ENCODE measurements at places on chromosomes 12 and 14.

- DNase-seq: no peak
These were observed 45.3 kb upstream of the ATP23 start for GRCh38 chr12:57896115-57896433.

DNA sequence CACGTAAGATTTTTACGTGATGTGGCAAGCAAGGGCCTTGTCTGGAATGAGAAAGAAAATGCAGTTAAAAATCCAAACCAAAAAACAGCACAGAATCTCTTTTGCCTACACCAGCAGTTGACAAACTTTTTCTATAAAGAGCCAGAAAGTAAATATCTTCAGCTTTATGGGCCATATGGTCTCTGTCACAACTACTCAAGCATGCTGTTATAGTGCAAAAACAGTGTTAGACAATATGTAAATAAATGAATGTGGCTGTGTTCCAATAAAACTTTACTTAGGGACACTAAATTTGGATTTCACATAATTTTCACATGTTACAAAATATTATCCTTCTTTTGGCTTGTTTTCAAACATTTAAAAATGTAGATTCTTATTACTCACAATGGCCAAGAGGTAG, 6.2 kb upstream of the ELK3 start:
- no peak for DNase-seq

- no peak for DNase-seq
These were observed 43.9 kb downstream of the RAB35 start for GRCh38 chr12:120072472-120073249.

GRCh38 chr12:127081058-127081457, 1185.9 kb upstream of the TMEM132C start:
- no peak for DNase-seq

DNA sequence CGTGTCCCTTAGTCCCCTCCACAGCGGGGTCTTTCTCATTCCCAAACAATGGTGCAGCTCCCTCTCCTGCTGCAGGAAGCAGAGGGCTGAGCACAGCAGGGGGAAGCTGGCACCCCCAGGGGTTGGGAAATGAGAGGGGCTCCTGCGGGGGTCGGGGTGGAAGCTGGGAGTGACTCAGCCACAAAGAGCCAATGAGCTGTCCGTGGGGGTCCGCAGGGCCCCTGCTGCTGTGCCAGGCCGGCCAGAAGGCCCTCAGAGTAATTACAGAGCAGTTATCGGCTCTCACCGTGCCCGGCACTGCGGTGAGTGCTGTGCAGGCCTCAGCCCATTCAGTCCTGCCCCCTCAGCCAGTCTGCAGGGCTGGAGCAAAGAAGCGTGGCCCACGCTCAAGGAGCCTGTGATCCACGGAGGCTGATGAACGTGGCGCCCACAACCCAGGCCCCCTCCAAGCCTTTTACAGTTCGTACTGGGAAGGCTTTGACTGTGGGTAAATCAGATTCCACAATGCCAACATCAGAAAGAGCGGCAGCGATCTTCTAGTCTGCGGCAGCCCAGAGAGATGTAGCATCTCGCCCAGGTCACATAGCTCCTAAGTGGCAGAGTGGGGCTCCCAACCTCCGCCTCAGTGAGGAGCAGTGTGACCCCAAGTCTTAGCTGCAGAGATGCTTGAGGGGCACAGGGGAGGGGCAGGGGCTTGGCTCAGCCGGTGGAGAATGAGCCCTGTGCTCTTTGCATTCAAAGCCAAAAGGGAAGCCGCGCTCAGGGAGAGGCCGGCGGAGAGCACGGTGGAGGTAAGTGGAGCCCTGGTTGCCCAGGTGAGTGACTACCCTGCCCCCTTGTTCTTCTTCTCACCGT, 43.4 kb downstream of the SLC6A12 start:
- DNase-seq: no peak

GRCh38 chr12:39033782-39034181, 128.4 kb upstream of the CPNE8 start:
- DNase-seq: no peak

GRCh38 chr12:44875954-44876543, at the start of gene NELL2:
TSS of gene NELL2 (minus strand) at chr12:44876315. CDS start at chr12:44875869, 446 bp downstream.
- peak; percentile 80 for DNase-seq

- DNase-seq: no peak
These were observed 35.0 kb downstream of the GNG2 start for GRCh38 chr14:51895375-51895774.

- DNase-seq: no peak
These were observed 20.5 kb upstream of the DUSP6 start for GRCh38 chr12:89372584-89373370.

DNA sequence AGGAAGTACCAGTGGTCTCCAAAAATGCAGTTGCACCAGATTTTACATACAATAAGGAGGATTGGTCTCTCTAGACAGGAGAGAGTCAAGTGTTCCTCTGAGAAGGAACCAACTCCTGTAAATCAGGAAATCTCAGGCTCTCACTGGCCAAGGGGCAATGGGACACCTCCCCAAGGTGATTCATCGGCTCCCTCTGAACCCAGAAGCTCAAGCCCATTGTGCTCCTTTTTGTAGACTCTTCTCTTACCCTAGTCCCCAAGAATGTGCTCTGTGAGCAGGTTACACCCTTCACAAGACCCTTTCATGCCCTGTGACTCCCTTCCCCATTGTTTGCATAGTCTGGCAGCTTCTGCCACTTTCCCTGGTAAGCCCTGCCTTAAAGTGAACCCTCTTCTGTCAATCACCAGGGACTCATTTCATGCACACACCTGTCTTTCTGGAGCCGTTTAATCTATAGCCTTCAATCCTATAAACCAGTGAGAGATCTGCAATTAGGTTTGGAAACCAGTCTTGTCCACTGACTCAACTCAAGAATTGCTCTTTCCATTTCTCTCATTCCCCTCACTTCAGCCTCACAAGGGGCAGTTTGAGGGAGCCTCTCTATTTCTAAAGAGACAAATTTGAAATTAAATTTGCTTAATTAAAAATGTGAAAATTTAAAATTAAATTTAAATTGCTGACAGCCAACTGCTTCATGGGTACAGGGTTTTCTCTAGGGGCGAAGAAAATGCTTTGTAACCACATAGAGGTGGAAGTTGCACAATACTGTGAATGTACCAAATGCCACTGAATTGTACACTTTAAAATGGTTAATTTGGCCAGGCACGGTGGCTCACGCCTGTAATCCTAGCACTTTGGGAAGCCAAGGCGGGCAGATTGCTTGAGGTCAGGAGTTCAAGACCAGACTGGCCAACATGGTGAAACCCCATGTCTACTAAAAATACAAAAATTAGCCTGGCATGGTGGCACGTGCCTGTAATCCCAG, 38.3 kb upstream of the LTA4H start:
- no peak for DNase-seq

DNA sequence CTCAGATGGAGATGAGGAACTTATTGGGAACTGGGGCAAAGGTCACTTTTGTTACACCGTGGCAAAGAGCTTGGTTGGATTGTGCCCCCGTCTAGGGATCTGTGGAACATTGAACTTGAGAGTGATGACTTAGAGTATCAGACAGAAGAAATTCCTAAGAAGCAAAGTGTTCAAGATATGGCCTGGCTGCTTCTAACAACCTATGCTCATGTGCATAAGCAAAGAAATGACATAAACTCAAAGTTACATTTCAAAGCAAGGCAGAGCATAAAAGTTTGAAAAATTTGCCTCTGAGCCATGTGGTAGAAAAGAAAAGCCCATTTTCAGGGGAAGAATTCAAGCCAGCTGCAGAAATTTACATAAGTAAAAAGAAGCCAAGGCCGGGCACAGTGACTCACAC, 21.5 kb upstream of the RAP1B start:
- DNase-seq: no peak

GRCh38 chr12:112908548-112908947, 1.8 kb downstream of the OAS1 start:
- no peak for DNase-seq

- no peak for DNase-seq
These were observed 8.5 kb downstream of the NFE2 start for GRCh38 chr12:54292083-54292930.

DNA sequence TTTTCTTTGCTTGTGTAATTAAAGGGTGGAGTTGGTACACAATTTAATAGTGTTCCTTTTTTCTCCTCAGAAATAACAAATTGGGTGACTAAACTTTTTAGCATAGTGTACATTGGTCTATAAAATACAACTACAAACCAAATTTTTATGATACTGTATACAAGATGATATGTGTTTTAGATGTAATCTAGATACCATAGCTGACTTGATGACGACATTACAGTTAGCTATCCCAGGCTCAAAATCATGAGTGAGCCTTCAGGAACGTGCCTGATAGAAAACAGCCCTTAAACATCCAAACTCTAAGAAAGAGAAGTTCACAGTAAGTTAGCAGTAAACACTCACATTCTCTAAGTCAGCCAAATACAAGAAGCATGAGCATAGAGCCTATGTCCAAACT, 99.0 kb upstream of the SSTR1 start:
- DNase-seq: no peak

GRCh38 chr14:85601246-85601645, 71.3 kb downstream of the FLRT2 start:
- no peak for DNase-seq

- no peak for DNase-seq
These were observed 137.3 kb downstream of the SUDS3 start for GRCh38 chr12:118513611-118514010.

DNA sequence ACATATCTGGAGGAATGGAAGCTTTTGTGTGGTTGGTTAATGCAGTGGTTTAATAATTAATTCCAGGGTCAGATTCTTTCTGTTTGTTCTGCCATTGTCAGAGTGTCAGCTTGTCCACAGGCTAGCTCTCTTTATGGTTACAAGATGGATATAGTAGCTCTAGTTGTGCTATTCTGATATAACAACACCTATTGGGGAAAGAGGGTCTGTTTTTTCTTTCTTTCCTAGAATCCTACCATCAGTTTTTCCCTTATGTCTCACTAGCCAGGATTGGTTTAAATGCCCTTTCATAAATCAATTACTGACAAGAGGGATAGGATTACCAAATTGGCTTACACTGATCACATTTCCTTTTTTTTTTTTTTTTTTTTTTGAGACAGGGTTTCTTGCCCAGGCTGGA, 27.8 kb downstream of the CNOT2 start:
- DNase-seq: no peak

GRCh38 chr14:53011053-53011462, 60.2 kb upstream of the FERMT2 start:
- DNase-seq: no peak

DNA sequence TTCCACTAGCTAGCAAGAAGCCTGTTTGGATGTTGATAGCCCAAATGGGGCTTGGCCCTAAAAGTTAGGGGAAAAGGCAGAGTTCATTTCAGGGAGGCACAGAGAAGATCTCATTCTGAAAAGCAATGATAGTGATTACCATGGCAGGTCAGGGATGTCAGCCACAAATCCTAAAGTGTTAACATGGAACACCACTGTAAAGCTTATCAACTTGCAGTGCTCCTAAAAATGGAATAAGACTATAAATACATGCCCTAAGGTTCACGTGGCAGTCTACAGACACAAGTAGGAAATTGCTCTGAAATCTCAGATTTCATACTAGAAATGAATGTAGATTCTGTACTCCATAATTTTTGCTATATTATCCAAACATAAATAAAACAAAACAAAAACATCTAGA, 280.0 kb upstream of the E2F7 start:
- DNase-seq: no peak
